ENCODE measurements at places on chromosomes 2 and 18.

GRCh38 chr2:146451972-146452371 lies 1392.9 kb upstream of the ACVR2A start:
- DNase-seq = no peak

- DNase-seq = no peak
Measured at GRCh38 chr2:63643486-63643885, 54.7 kb downstream of the MDH1 start.

- no peak for DNase-seq
Measured at GRCh38 chr2:119196301-119197125, 27.1 kb upstream of the STEAP3 start.

- DNase-seq = no peak
Measured at GRCh38 chr2:226376516-226377180, 423.0 kb downstream of the IRS1 start.

- DNase-seq = no peak
Measured at GRCh38 chr18:25308381-25308780, 43.6 kb downstream of the ZNF521 start.

DNA sequence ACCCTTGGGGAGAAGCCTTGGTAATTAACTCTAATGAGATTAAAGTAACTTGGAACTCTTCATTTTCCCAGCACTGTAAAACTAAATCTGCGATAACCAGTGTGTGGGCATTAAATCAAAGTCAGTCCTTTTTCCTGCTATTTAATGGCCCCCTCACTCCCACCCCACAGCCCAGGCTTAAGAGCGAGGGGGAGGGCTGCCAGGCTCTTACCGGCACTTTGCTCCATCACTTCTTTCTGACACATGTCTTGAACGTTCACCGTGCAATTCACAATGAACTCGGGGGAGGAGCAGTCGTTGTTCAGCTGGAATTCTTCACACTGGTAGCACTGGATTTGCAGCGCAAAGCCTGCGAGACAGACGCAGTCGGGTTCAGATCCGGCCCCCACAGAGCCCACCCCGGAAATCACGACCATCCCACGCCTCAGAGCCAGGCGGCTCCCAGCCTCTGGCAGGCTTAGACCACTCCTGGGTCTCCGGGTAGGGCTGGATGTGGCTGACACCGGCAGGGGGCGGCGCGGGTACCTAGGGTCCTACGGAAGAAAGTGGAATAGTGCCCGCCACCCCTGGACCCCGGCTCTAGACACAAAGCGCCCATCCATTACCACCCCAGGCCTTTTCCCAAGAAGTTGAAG lies 1.7 kb downstream of the LYPD1 start:
- peak; percentile 28 for DNase-seq

DNA sequence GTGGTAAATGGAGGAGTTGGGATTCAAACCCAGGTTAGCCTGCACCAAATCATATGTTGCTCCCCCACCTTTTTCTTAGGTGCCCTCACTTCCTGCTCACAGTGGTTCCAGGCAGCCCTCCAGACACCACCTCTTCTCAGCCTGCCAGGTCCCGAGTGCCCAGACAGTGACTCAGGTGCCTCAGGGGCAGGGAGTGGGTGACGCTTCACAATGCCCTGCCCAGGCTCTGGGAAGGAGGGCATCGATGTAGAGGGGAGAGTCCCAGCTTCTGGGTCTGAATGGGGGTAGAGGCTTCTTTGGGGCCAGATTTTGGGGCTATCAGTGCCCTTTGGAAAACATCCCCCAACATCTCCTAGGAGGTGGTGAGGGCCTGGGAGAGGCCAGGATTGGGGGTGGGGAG lies 5.2 kb upstream of the DNAJB2 start:
- no peak for DNase-seq

DNA sequence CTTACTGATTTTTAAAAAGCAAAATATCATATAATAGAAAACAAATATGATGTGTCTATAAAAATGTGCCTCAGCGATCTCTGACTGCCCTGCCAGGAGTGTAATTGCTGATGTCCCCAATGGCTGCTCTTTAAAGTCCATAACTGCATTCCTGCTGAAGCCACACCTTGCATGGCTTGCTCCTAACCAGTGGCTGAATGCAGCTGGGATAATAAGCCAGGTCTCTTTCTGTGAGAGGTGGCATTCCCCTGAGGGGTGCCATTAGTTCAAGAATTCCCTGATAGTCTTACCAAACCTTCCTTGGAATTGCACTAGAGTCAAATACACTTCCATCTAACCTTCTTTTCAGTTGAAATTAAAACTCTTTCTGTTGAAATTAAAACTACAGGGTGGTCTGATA lies 125.8 kb upstream of the ZNF804A start:
- DNase-seq = no peak

GRCh38 chr2:1606421-1607235 lies 137.7 kb downstream of the PXDN start:
- DNase-seq = no peak

GRCh38 chr2:158619496-158619895 lies 162.7 kb downstream of the PKP4 start:
- no peak for DNase-seq

DNA sequence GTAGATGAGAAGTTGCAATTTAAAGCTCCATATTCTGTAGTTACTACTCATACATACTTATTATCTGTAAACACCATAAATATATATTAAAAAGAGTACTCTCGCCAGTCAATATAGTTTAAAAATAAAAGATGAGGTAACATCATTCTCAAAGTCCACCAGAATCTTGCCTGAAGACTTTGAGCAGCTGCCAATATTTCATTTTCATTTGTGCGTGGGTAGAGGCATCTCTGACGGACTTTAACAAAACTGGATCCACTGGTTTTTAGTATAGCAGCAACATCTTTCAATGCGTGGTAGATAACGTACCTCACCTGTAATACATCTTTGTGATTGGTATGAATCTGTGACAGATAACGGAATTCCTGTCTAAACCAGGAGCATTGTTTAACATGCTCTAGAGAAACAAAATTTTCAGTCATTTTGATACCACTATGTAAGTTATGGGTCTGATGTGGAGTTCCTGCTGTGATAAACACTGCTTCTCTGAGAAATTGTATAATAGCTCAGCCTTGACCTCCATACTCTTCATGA lies 45.0 kb downstream of the WDR75 start:
- DNase-seq = no peak

DNA sequence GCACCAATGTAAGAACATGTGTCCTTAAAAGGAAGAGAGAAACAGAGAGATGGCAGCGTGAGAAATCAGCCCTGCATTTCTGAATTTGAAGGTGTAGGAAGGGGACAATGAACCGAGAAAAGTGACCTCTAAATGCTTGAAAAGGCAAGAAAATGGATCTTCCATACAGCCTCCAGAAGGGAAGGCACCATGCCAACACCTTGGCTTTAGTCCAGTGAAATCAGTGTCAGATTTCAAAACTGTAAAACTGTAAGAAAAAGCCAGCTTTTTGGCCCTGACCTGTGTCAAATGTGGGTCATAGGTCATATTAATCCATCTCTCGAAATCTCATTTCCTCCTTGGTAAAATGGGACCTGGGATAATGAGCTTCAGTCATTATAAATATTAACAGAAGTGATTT lies 762.3 kb downstream of the DCDC2C start:
- DNase-seq = no peak

GRCh38 chr18:30566877-30567276 lies 475.7 kb downstream of the DSC3 start:
- DNase-seq = no peak

DNA sequence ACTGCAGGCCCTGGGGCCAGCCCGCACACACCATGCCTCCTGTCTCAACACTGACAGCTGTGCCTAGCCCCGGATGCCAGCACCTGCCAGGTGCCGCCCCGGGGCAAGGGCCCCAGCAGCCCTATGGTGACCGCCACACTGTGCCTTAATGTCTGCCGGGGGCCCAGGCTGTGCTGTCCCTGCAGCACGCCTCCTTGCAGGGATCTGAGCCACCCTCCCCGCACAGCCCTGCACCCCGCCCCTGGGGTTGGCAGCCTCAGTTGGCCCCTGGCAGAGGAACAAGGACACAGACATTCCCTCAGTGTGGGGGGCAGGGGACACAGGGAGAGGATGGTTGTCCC lies 8.5 kb upstream of the CAPN10 start:
- no peak for DNase-seq

DNA sequence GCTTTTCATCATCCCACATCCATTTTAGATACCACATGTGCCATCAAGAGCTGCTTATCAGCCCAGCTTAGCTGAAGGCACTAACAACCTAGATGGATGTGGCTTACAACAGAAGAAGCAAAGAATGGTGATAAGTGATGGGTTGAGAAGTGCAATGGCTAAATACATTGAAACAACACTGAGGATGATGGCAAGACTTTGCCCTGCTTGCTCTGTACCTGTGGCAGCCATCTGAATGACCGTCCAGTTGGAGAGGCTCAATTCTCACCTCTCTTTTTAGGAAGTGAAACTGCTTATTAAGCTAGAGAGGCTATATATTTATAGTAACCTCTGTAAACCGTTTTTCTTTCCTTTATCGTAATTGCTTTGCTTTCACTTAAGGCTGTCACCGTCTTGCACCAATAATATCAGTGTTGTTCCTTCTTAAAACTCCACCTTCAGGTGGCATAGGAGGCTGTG lies 5.7 kb downstream of the GPATCH11 start:
- DNase-seq = no peak

- no peak for DNase-seq
Measured at GRCh38 chr2:168585700-168586099, 129.6 kb downstream of the CERS6 start.

GRCh38 chr2:11669454-11670291 lies at the start of gene NTSR2:
TSS of gene NTSR2 (minus strand) at chr2:11670195. CDS start at chr2:11670129, 66 bp downstream.
- DNase-seq = peak; percentile 76

DNA sequence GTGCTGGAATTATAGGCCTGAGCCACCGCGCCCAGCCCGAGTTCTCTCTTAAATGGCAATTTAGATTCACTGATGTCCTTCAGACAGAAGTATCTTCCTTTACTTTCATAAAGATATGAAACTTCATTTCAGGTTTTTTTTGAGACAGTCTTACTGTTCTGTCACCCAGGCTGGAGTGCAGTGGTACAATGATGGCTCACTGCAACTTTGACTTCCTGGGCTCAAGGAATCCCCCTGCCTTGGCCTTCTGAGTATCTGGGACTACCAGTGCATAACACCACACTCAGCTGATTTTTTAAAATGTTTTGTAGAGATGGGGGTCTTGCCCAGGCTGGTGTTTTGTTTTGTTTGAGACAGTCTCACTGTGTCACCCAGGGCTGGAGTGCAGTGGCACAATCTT lies 13.2 kb downstream of the ITGB1BP1 start:
- DNase-seq = no peak

- no peak for DNase-seq
Measured at GRCh38 chr2:66466433-66466832, 31.5 kb downstream of the MEIS1 start.

DNA sequence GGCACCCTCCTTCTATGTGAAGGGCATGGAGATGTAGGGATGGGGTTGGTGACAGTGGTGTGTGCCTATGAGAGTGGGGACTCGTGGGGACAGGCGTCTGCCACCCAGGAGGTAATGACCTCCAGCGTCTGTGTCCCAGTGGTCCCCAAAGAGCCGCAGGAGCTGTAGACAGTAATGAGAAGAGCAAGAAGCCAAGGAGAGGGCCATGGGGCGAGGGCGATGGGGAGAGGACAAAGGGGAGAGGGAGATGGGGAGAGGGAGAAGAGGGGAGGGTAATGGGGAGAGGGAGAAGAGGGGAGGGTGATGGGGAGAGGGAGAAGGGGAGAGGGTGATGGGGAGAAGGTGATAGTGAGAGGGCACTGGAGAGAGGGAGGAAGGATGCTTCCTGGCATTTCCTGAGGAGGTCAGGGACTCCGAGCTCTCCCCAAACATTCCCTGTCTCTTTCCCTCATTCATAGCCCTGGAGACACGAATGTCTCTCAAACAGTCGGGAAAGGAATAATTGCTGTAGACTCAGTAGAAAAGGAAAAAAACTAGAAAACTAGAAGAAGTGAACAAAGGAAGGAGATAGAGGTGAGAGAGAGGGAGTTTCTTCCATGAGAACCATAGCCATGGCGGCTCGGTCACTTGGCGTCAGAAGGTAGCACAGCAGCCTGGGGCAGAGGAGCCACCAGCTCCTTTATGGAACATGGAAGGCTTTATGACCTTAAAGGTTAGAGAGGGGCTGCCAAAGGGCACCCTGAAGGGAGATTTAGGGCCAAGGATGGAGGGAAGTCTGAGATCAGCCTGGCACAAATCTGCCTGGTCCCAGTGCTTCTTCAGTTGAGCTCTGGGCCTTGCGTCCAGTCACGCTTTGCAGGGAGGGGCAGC lies 39.5 kb downstream of the PSD4 start:
- no peak for DNase-seq

- DNase-seq = no peak
Measured at GRCh38 chr2:55761526-55761925, 67.9 kb upstream of the PNPT1 start.

DNA sequence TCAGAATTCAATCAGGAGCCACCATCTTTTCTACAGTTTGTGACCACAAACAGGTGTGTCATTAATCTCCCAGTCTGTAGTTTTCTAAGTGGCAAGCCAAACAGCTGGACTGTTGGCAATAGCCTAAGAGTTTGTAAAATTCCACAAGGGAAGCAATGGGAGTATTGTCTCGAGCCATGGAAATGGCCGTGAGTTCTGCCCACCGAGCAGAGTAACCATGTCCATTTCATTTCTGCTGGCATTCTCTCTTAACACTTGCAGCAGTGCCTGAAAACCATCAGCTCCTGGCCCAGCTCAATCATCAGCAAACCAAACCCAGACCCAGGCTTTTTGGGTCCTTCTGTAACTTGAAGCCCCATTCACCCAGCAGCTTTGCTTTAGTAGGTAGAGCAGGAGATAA lies 387.8 kb upstream of the CDH7 start:
- no peak for DNase-seq

GRCh38 chr2:72924353-72925240 lies 7.3 kb downstream of the EMX1 start:
- DNase-seq = no peak

GRCh38 chr18:34978953-34979608 lies 62.1 kb upstream of the MAPRE2 start:
- DNase-seq = peak; percentile 64

- no peak for DNase-seq
Measured at GRCh38 chr2:26588576-26588975, 52.6 kb downstream of the CIB4 start.

GRCh38 chr18:74389171-74389927 lies 67.8 kb downstream of the DIPK1C start:
- DNase-seq = no peak

- DNase-seq = no peak
Measured at GRCh38 chr18:76410660-76411417, 84.2 kb downstream of the ZNF516 start.

GRCh38 chr18:63889626-63890025 lies 2.1 kb downstream of the SERPINB2 start:
- no peak for DNase-seq

DNA sequence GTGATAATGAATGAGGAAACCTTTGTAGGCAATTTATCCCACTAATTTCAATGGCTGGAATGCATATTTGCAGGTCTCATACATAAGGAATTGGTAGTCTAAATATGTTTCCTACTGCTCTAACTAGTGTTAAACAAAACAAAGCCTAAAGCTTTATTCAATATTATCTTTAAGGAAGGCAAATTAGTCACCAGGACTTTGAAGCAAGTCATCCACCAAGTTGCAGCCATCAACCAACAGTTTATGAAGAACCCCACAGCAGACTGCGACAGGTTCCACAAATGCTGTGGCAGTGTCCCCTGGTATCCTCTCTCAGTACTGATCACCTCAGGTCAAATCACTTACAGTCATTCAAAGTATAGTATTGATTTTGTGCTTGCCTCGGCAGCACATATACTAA lies 181.5 kb upstream of the ZFP36L2 start:
- DNase-seq = no peak

- peak; percentile 16 for DNase-seq
Measured at GRCh38 chr2:177604271-177605065, 211.9 kb downstream of the AGPS start.
